ENCODE measurements at places on chromosomes 4 and X.

DNA sequence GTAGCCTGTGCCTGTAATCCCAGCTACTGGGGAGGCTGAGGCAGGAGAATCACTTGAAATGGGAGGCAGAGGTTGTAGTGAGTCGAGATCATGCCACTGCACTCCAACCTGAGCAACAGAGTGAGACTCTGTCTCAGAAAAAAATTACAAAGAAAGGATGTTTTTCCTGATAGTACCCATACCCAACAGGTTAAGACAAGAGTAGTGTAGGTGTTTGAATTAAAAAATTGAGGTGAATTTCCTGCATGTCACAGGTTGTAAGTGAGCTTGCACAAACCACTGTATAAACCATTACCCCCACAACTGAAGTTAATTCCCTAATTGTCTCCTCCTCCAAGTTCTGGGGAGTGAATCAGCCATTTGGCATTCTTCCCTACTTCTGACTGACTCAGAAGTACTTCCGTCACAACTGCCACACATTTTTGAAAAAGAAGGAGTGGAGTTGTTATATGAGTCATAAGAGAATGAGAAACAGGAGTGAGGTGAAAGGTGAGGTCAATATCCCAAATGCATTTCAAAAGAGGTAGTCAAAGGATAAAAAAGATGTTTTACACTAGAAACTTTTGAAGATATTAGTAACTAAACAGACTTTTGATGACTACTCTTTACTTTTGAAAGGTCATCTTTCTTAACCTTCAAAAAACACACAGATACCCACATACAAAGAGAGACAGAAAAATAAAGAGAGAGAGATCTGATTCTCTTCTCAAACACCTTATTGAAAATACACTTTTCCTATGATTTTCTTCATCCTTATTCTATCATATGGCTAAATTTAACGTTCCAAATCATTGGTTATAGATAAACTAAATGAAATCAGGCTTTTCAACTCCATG is 134.5 kb downstream of the BTC start:
- ATAC-seq: peak; percentile 93

GRCh38 chr4:6561173-6561516 is 13.8 kb upstream of the MAN2B2 start:
- no peak for ATAC-seq

GRCh38 chr4:33160126-33160525 is 2440.0 kb downstream of the PCDH7 start:
- ATAC-seq: no peak

GRCh38 chr4:189136462-189136861 is 804.2 kb upstream of the FRG1 start:
- no peak for ATAC-seq

DNA sequence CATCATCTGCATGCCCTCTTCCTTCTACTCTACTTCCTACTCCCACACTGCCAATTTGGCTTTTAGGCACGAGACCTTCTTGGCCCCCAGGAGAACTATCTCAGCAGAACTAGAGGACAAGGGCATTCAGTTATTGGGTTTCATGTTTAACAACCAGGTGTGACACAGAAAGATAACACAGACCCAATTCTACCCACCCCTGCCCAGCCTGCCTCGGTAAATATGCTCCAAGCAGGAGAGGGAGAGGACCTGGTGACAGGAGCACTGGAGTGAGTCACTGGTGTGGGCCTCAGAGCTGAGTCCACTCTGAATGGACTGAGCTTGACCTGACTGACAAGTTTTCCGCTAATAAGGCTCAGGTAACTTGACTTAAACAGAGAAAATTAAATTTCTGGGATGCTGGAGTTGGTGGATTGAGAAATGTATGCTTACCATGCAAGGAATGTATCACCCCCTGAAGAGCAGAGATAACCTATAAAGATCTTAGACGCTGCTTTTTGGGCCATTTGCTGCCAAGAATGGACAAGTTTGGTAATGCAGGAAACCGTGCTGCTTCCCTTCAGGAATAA is 52.5 kb downstream of the CASP3 start:
- no peak for ATAC-seq

DNA sequence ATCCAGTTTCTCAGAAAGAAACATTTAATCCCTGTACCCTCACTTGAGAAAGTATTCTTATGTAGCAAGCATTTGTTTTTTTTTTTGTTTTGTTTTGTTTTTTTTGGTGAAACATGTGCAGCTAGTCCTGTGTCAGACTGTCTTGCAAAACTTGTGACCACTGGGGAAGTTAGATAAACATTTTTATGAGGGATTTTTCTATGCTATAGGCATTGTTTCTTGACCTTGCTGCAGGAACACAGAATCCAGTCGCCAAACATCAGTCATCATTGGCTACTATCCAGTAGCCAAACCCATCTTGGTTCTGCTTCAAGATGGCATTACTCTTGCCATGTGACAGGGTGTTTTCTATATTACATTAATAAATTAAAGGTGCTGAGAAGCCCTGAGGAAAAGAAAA is 7.7 kb upstream of the MAPK10 start:
- no peak for ATAC-seq

GRCh38 chr4:169311643-169312365 is 41.0 kb upstream of the SH3RF1 start:
- peak; percentile 42 for ATAC-seq

DNA sequence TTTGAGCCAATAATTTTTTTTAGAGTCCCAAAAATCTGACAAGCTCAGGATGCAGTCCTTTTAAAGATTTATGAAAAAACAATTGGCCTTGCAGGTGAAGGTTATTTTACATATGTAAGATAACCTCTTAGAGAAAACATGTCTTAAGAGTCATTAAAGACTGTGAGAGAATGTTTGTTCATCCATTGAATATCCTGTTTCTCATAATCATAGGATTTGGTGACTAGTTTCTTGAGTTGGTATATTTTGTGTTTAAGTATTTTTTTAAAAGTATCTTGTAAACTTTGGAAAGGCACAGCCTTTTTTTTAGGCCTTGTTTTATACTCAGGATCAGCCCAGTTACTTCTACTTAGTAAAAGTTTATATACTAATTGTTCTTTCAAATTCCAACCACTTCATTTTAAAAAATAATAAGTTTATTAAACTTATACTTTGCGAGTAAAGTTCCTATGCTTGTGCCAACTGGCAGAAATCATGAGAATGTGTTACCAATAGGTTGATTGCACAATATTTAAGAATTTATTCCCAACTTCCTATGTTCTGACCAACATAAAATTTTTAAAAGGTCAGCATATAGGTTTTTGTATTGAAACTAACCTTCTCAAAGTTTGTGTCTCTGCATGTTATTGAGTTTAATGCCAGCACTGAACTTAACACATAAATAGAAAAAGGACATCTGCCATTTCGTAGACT is 40.0 kb upstream of the ARSJ start:
- ATAC-seq: no peak

DNA sequence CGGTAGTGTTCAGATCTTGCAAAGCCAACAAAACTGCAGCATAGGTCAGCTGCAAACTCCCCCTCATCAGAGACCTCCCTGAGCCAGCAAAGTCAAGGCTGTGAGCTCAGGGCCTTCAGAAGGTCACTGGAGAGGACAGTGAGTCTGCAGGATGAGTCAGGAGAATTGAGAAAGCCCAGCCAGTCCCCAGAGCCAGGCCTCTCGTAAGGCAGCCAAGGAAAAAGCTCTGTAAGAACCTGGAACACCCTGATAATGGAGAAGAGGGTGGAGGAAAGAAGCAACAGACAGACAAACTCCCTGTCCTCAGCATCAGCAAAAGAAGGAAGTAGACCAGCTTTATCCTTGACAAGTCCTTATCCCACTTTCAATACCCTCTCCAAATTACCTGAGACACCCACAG is 33.0 kb downstream of the GRIA3 start:
- no peak for ATAC-seq

GRCh38 chrX:12874581-12874980 is 7.7 kb downstream of the TLR7 start:
- no peak for ATAC-seq

DNA sequence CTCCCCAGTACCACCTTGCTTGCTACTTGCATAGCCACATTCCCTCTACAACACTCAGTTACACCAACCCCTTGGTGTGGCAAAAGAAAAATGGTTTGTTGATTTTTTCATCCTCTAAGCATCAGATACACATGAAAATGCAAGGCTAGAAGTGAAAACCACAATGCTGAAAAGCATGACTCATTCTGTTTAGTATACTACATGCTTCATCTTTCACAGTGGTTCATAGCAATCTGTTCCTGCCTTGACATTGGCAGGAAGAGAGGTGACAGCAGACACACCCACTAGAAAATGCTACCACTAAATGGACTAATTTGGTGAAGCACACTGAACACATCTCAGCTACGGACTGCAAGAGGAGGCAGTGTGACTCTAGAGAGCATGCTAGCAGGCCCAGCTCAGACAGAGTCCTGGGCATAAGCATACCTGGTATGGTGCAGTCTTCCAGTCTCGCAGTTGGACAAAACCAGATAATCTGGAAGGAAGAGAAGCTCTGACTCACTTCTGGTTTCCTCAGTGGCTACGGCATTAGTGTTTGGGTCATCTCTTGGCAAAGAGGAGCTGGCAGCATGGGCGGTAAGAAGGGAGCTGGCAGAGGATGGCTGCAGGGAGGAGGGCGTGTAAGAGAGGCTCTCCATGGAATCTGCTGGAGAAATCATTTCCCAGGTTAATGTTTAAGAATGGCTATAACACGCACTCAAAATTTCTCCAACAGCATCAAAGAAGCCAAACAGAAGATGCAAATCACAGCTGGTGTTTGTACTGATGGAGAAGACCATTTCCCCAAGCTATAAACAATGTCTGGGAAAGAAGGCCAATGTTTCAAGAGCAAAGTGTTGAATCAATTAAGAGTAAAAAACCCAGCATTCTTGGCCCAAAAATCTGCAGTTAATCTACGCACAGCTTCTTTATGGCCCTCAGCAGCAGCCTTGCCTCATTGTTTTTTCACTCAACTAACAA is 37.8 kb downstream of the GAB3 start:
- ATAC-seq: peak; percentile 57

DNA sequence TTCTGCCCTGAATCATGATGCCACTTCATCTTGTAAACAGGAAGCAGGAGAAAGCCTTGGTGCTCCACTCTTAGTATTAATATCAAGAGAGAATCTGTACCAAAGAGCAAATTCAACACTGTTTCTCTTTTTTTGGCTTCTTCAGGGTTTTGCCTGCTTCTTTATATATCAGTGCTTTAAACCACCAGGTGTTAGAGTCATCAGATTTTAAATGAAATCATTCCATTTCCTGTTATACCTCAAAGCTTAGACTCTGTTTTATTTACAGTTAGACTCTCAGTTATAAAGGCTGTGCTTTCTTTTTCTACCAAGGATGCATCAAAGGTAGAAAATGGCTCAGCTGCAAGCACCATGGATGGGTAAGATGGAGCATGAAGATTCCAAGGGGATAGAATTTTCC is 350.9 kb downstream of the CAMK2D start:
- ATAC-seq: no peak

DNA sequence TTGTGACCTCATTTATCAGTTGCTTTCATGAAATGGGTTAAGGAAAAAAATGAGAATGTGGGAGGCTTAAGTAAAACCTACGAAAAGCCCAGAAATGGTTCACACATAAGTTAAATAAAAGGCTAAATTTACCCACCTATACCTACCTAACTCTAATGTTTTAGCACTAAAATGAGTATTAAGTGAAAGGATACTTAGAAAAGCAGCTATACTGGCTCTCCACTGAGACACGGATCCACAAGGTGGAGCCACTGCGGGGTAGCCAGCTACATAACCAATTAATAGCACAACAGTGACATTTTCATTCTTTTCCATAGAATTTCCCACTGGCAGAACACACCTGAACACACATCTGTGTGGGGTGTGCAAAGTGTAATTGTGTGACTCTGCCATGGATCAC is 101.9 kb downstream of the MAML3 start:
- no peak for ATAC-seq

DNA sequence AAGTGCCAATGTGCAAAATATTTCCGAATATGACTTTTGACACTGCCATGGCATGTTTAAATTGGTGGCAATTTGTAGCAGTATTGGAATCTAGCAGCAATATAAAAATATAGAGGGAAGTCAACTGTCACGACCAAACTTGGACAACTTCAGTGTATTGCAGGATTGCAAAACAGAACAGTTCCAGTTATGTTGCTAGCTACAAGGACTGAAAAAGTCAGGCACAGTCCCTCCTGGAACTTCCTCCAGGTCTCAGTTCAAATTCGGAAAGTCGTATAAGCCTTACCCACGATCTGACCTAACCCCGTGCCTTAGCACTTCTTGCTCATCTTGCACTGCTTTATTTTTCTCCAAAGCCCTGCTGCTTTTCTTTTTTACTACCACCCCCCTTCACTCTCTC is 390.0 kb upstream of the GALNT7 start:
- ATAC-seq: no peak

- no peak for ATAC-seq
These were observed 99.2 kb downstream of the DOCK11 start for GRCh38 chrX:118594697-118595420.

DNA sequence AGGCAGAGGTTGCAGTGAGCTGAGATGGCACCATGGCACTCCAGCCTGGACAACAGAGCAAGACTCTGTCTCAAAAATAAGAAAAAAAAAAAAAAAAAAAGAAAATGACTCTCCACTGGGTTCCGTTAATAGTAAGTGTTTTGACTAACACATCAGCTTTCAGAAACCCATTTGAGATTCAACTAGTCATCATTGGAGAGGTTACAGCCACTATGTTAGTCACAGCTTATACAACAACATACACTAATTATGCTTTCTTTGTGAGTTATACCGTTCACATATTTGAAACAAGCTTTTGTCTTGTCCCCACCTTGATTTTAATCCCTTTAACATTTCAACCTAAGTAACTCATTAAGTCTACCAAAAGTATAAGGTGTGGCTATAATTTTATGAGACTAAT is 48.2 kb downstream of the HADH start:
- ATAC-seq: peak; percentile 38

GRCh38 chrX:130097507-130098209 is 12.6 kb downstream of the ELF4 start:
- peak; percentile 72 for ATAC-seq

- no peak for ATAC-seq
These were observed 95.0 kb downstream of the RAPGEF2 start for GRCh38 chr4:159197885-159198269.

Data from esophagus mucosa (tissue), 1 donor.